ENCODE measurements at places on chromosomes 16 and 17.

DNA sequence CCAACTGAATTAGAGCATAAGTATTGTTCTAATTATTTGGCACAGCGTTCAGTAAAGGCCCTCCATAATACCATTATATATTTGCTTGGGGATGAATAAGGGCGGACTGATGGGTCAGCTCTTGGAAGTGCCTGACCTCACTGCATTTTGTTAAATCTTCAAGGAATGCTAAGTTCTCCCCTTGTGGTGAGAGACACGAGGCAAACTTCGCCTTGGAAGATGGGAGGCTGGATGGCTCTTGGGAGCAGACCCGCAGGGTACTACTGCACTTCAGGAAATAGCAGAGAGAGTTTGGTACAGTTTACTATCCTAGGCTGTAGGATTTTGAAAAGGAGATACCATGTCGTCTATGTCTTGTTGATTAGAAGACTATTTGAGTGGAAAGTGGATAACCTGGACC lies 87.0 kb upstream of the RPRML start:
- DNase-seq = no peak

- DNase-seq = no peak
Observed at GRCh38 chr16:63907251-63907650, 1214.6 kb downstream of the CDH11 start.

DNA sequence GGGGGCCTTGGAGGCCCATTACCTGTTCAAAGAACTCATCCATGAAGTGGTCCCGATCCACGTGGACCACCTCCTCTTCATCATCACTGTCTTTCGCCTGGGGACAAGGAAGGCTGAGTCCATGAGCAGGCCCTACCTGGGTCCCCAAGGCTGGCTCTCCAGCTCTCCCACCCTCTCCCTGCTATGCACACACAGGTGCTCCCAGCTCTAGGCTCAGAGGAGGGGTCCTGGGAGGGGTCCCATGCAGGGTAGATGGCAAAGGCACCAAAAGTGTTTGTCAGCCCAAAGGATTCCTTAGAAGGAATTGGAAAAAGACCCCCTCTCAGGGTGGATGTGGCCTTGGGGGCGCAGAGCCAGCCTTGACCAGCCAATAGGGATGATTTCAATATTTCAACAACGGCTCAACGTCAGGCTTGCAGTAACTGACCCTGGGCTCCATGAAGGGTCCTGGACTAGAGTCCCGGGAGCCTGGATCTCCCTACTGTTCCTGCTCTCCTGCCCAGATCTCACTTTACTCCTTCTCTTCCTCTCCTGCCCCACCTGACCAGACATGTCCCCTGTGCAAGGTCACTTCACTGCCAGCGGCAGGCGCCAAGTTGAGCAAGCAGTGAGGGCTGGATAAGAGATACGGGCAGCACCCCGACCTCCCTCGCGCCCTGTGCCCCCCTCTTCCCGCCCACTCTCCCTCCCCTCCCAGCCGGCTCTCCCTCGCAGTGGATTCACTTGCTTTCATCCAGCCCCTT lies 8.8 kb downstream of the STX1B start:
- no peak for DNase-seq

- DNase-seq = no peak
Observed at GRCh38 chr17:4898927-4899326, 409 bp upstream of the C17orf107 start.

DNA sequence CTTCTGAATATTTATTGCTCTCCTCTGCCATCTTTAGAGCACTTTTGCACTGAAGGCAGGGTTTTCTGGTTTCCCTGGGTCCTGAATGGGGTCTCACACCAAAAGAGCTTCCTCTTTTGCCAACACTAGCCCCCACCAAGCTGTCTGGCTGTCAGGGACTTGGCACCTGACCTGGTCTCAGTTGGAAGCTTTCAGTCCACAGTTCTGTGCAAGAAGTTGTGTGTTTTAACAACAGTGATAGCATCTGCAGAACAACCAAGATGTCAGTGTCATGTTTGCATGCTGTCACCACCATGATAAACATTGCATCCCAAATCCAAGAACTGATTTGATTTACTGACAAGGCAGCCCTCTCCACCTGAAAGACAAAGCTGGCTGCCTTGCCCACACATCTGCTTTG lies 448.5 kb upstream of the CCL2 start:
- DNase-seq = no peak

GRCh38 chr17:69972251-69972650 lies 102.8 kb upstream of the KCNJ16 start:
- DNase-seq = no peak

DNA sequence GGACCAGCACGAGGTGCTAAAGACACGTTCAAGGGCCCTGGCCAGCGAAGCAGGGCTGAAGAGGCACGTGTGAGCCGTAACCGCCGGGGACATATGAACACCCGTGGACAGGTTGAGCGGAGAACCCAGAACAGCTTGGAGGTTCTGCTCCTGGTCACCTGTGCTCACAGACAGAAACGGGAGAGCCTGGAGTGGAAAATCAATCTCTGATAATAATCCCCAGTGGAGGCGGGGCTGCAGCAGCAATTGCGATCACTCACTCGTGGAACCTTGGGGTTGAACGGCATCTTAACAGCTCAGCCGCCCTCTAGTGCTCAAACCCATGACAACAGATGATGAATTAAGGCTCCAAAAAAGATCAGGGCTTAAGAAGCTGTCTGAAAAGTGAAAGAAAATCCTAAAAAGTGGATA lies 25.6 kb downstream of the WIPI1 start:
- peak; percentile 14 for DNase-seq

- DNase-seq = no peak
Observed at GRCh38 chr17:55236316-55236715, 28.4 kb upstream of the HLF start.

DNA sequence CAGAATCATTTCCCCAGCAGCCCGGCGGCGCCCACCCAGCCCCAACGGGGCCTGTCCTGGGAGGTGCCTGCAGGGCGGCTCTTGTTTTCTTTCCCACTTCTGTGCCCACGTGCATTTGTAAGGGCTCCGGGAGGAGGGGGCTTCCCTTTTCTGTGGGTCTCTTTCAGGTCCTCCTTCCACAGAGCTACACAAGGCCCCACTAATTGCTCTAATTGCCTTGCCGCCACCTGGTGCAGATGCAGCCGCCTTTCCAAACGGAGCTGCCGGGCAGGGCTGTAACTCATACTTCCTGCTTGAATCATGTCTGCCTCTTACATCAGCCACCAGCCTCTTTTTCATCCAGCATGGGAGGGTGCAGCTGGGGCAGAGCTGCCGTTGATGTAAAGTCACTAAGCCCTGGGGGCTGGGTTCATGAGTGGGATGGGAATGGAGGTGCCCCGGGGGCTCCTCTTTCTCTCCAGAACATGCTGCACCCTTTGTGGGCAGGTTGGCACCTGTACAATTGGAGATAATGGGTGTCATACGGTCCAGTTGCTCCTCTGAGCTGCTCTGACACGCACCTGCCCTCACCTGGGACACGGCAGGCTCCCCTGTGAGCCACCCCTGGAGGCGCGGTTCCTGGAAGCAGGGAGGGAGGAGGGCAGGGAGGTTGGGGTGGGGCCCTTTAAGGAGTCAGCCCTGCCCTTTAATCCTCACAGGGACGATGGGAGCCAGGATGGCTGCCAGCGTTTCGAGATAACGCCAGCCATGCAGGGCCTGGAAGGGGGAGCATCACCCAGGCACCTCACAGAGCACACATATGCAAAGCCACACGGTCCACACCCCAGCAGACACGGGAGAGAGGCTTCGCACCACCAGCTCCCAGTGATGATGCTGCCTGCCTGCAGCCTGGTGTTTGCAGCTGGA lies 41.1 kb upstream of the KLHDC4 start:
- peak; percentile 28 for DNase-seq

DNA sequence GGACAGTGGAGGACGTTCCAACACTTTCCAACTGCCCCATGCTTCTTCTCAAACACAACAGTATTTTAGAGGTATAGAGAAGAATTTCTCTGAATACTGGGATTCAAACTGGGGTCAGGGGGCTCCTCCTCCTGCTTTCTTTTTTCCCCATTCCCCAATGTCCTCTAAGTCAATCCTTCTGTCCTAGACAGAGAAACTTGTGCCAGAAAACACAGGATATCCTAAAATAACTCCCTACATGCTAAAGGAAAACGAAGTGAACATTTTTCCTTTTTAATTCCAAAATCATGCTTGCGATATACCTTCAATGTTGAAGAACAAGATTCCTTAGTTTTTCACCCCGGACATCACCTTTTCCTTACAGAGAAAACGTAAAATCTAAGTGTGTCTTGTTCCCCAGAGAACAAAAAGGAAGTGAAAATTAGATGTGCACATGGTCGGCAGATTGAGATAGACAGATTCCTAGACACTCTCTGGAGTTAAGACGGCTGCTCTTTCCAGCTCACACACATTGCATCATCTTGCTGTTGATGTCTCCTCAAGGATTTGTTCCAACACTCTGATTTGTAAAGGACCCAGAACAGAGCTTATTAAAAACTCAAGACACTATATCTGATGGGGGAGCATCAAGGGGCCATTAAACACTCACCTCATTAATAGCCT lies 228.2 kb downstream of the GRIN2A start:
- no peak for DNase-seq

DNA sequence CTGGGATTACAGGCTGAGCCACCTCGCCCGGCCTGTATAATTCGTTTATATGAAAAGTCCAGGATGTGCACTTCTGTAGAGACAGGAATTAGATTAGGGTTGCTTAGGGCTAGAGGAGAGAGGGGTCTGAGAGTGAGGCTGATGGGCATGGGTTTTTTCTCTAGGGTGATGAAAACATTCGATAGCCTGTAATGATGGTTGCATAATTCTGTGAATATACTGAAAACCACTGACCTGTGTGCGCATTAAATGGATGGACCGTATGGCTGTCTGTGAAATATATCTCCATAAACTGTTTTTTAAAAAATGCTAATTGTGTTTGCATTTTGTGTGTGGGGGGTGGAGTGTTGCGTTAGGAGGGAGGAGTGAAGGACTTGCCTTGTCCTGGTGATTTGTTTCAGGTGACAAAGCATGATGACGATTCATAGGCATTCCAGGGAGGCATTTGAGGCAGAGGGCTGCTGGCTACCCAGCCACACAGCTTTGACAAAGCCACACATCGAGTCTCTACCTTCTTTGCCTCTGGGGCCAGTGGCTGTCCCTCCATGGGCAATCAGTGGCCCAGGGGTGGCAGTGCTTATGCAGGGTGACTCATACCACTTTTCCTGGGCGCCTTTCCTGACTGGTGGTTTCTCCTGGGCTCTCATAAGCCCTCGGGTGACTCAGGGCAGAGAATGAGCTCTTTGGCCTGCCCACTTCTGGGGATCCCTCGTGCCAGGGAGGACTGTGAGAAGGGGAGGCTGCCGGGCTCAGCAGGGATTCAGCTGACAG lies 148.5 kb upstream of the WSCD1 start:
- no peak for DNase-seq

- no peak for DNase-seq
Observed at GRCh38 chr16:3595110-3595486, 16.3 kb downstream of the SLX4 start.
